ENCODE measurements at places on chromosomes 13 and 19.

GRCh38 chr19:34241513-34242337 lies 12.6 kb upstream of the GARRE1 start:
- DNase-seq: no peak

- no peak for DNase-seq
Measured at GRCh38 chr13:102587916-102588315, 8.9 kb upstream of the TPP2 start.

DNA sequence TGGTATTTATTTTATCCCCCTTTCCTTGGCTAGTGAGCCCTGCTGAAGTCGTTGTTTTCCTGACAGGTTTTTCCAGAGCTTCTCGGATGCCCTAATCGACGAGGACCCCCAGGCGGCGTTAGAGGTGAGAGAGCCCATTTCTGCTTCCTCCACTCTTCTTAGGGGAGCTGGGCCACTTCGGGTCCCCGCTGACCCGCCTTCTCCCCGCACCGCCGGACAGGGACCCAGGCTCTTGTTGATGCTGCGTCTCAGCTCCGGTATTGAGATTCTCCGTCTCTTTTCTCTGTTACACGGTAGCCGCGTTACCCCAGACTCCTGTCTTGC lies 306 bp downstream of the SUGT1 start:
- no peak for DNase-seq

- DNase-seq: no peak
Measured at GRCh38 chr13:95317039-95317989, 16.1 kb upstream of the ABCC4 start.

DNA sequence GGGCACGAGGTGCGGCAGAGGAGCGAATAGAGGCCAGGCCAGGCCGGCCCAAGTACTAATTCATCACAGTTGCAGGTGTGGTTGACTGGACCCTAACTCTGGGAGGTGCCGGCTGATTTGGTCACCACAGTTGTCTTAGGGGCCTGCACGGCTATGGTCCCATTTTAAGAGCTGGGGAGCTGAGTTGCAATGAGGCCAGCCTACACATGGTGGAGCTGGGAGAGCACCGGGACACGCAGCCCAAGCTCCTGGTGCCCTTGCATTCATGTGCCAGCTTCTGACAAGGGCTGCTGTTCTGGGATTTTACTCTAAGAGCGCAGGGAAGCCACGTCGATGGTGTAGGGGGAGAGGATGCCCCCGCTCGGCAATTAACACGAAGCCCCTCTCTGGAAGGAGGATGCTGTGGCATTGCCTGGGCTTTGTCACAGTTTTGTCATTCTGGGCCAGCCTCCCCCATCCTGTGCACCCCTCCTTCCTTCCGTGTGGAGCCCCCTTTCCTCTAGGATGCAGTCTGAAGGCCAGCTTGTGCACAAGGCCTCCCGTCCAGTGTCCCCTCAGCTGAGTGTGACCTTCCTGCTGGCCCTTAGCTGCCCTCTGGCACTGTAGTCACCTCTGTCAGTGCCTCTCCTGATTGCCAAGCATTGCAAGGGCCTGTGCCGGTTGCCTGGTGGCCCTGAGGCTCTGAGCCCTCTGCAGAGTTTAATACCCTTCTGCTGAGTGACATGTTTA lies 109.4 kb upstream of the C1QTNF9B start:
- DNase-seq: no peak

DNA sequence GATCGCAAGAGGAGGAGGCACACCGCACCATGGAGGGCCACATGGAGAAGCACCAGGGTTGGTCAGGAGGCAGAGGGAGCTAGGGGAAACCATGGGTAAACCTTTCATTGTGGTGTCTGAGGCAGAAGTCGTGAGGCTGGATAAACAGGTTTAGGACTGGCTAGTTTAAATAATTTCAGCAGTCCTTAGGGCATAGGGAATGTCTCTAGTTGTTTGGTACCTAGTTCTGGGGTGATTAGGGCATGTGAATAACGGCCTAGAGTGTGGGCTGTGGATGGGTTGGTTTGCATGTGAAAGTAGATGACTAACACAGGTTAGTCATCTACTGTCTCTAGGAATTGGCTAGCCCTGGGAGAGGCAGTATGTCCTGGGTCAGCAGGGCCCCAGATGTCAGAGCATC lies 102.3 kb downstream of the STOML3 start:
- DNase-seq: no peak

DNA sequence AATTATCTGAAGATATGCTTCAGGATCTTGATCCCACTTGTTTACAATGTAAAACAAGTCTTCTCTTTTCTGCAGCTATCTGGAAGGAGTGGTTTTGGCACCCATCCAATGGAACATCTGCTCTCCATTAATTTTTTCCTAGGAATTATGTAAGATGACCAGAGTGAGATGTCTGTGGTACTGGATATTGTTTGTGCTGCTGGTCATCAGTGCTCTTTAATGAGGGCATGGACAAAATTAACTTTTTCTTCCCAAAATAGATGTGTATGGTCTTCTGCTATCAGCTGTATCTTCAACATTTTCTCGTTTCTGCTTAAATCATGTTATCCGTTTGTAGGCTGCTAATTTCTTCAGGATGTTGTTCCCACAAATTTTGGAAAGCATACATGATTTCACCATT lies 415.4 kb upstream of the KLHL1 start:
- no peak for DNase-seq

GRCh38 chr19:14164724-14165493 lies 28.5 kb upstream of the ASF1B start:
- no peak for DNase-seq

- DNase-seq: no peak
Measured at GRCh38 chr13:99057310-99057975, 79.6 kb upstream of the DOCK9 start.
